ENCODE measurements at places on chromosomes 13 and 19. TPM values are rescaled to one million over a fixed set of nuclear protein-coding genes. Genes with fewer than 3 reads are reported as not detected.

- DNase-seq: no peak
Measured at GRCh38 chr13:102589301-102589822, 7.4 kb upstream of the TPP2 start.

Gene SIGLEC9
- polyA plus RNA-seq: 1.6 TPM

Gene KCTD4
- polyA plus RNA-seq: not detected

Gene KRTDAP
- polyA plus RNA-seq: not detected

Gene RDH8
- not detected for polyA plus RNA-seq

Gene ACER1
- not detected for polyA plus RNA-seq

DNA sequence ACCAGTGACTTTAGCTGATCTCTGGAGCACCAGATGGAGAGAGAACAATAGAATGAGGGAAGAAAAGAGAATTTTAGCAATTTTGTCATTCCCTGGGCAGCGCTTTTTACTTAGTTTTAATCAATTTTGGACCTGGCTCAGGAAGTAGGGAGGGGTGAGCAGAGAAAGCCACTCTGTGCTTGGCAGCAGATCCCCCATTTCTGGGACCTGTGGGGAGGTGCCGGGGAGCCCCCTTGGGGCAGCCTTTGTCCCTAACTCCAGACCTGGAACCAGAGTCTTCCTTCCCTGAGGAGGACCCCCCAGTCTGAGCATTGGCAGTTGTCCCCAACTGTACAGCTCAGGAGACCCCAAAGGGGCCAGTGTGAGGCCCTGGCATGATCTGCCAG, 10.5 kb downstream of the LYL1 start:
- no peak for DNase-seq

Gene CEACAM4
- polyA plus RNA-seq: not detected

DNA sequence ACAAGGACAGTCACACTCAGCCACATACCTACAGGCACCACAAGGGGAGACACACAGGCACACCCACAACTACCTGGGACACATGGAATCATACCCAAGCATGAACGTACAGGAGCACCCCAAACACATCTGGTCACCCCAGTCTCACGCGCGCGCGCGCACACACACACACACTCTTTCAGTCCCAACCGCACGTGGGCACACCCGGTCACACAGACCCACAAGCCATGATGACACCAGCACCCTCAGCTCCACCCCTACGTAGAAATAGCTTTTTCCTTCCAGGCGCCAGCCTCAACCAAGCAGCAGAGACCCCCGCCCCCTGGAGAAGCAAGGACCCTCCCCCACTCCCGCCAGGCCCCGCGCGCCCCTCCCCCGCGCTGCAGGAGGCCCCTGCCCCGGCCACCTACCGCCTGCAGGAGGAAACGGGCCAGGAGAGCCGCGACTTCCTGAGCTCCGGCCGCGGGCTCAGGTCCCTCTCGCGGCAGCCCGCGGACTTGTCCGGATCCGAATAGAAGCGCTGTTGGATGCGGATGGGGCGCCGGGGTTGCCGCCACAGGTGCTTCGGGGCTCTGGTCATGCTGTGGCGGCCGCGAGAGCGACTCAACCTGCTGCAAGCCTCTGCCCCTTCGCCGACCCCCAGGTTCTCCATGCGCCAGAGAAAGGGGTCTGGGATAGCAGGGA, 6.4 kb upstream of the PDE4C start:
- no peak for DNase-seq

GRCh38 chr13:64869539-64869938, 2360.6 kb downstream of the PCDH9 start:
- DNase-seq: no peak

DNA sequence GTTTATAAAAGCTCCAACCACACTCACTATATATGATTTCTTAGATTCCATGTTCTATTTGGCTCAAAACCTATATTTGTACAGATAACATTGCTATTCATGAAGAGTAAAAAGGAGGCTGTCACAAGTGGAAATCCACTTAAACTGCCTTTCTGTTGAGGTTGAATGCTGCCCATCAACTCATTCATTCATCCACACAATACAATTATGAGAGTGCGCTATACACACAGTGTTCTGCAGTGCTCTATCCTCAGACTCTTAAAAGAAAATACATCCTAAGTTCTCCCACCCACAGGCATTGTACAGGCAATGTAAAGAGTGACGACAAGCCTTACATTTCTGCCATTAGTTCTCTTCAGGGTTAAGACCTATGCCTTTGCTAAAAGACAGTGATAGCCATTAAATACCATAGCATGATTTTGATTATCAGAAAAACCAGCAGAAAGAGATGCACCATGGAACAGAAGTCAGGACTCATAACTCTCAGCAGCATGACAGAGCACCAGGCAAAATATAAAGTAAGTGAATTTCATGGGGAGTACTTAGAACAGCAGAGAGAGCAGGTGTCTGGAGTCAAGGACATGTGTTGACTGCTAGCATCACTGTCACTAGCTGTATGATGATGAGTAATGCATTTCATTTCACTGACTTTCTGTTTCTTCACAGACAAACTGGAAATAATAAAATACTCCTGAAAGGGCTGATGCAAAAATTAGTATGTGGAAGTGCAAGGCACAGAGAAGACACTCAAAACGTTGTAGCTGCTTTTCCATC, 218.0 kb downstream of the RBM26 start:
- no peak for DNase-seq

DNA sequence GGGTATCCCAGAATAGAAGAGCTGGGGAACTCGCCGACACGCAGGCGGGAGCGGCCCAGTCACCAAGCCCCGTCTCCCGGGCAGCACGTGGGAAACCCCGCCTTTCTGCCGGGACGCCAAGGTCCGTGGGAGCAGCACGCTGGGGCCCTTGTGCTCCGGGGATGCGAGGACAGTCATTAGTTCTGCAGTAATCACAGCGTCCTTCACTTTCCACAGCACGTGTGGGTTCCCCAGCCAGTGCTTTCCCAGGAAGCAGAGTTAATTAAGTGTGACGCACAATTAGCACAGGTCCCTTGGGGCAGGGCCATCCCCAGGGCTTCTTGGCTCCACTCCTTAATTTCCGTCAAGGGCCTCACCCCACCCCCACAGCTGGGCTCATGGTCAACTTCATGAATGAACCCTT, 64.3 kb upstream of the C13orf46 start:
- DNase-seq: no peak

Gene DENND1C
- 0.39 TPM for polyA plus RNA-seq

- DNase-seq: no peak
Measured at GRCh38 chr13:105798541-105798940, 736.9 kb downstream of the EFNB2 start.

Gene ERICH4
- 0.18 TPM for polyA plus RNA-seq

DNA sequence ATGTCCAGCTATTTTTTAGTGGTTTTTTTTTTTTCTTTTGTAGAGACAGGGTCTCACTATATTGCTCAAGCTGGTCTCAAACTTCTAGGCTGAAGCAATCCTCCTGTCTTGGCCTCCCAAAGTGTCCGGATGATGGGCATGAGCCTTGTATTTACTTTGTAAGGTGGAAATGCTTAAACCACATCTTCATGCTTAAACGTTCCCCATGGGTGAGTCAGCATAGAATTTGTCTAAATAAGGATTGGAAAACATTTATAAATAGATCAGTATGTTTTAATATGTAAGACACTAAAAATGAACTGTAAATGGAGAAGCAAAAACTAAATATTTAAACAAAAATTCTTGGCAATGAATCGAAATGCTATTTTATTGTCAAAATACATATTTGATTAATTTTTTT, 698.0 kb downstream of the PCDH9 start:
- peak; percentile 56 for DNase-seq

GRCh38 chr13:31996601-31997000, 35.0 kb upstream of the FRY start:
- no peak for DNase-seq

DNA sequence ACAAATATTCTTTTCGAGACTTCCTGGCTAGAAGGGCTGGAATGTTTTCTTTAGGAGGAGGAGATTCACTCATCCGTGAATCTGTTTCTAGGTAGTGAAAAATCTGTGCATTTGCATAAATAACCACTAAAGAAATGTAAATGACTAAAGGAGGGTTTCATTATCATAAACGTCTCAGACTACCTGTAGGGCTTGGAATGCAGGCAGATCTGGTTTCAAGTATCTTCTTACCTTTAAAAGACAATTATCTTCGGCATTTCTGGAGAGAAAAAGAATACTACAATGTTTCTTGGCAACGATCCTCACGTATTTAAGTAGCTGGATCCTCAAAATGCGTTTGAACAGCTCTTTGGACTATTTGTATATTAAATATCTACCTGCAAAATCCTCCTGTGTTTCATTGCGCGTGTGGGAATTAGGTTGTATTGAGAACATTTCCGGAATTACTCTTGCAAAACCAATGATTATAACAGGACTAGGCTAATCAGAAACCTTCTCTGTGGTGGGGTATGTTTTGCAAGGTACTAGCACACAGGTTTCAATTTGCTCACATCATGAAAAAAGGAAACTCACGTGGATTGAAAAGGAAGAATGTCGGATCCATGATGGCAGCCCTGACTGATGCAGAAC, 291.1 kb upstream of the ARGLU1 start:
- no peak for DNase-seq

GRCh38 chr13:69389899-69390298, 717.7 kb upstream of the ATXN8OS start:
- DNase-seq: peak; percentile 3

Gene CEACAM16
- polyA plus RNA-seq: 0.22 TPM

DNA sequence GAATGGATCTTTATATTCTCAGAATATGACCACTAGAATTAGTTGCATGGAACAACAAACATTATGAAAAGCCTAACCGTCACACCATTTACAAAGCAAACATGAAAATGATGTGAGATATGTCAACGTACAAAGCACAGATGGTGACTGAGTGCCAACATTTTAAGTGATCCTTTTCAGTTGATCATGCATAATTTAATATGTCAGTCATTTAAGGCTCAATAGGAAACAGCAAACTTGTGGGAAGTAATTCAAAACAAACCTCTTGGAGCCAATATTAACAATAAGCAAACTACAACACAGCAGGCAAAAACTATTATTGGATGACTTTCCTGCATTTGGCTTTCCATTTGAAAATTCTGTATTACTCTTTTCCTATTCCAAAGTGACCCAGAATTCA, 277.6 kb downstream of the SLITRK6 start:
- peak; percentile 70 for DNase-seq
